ENCODE measurements at places on chromosomes 3 and 15.

DNA sequence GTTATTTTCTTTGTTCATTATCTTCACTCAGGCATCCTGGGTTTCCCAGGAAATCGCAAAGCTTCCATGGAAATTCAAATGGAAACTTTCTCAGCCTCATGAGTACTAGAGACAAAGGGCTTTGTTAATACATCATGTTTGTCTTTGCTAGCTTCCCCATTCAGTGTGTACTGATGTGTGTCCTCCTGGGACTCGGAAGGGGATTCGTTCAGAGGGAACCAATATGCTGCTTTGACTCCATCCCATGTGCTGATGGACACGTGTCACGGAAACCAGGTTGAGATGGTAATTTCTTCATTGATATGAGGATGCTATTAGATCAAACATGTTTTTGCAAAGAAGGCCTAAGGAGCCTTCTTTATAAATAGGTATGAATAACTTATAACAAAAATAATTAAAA is 87.0 kb upstream of the KCNAB1 start:
- no peak for DNase-seq

DNA sequence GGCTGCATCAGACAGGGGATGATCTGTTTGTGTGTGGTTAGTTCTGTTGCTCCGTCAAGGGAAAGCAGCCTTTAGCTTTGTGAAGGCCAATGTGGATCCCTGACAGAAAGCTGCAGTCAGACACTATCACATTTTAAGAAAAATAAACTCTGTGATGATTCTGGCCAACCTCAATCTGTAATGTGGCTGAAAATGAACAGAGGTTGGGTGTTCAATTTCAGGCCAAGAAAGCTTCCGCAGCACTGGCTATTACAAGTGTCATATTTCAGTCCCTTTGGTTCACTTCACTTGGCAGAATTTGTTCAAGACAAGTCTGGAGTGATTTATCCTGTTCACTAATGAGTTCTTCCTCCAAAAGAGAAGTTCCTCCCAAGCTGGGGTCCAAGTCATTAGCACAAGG is 571.8 kb upstream of the IL12A start:
- no peak for DNase-seq

DNA sequence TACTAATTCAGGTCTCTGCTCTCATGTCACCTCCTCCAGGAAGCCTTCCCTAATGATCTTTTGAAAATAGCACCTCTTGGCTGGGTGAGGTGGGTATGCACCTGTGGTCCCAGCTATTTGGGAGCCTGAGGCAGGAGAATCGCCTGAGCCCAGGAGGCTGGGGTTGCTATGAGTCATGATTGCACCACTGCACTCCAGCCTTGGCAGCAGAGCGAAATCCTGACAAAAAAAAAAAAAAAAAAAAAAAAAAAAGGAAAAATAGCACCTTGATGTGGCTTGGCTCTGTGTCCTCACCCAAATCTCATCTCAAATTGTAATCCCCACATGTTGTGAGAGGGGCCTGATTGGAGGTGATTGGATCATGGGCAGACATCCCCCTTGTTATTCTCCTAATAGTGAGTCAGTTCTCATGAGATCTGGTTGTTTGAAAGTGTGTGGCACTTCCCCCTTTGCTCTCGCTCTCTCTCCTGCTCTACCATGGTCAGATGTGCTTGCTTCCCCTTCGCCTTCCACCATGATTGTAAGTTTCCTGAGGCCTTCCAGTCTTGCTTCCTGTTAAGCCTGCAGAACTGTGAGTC is 11.2 kb upstream of the RNU6-1 start:
- no peak for DNase-seq

- no peak for DNase-seq
Observed at GRCh38 chr3:190722181-190722905, 140.2 kb downstream of the GMNC start.

- no peak for DNase-seq
Observed at GRCh38 chr3:71962561-71963240, 177.8 kb upstream of the PROK2 start.

GRCh38 chr3:73137736-73138403 is 76.4 kb downstream of the EBLN2 start:
- no peak for DNase-seq

GRCh38 chr15:93417156-93417555 is 328.1 kb upstream of the RGMA start:
- DNase-seq: no peak

DNA sequence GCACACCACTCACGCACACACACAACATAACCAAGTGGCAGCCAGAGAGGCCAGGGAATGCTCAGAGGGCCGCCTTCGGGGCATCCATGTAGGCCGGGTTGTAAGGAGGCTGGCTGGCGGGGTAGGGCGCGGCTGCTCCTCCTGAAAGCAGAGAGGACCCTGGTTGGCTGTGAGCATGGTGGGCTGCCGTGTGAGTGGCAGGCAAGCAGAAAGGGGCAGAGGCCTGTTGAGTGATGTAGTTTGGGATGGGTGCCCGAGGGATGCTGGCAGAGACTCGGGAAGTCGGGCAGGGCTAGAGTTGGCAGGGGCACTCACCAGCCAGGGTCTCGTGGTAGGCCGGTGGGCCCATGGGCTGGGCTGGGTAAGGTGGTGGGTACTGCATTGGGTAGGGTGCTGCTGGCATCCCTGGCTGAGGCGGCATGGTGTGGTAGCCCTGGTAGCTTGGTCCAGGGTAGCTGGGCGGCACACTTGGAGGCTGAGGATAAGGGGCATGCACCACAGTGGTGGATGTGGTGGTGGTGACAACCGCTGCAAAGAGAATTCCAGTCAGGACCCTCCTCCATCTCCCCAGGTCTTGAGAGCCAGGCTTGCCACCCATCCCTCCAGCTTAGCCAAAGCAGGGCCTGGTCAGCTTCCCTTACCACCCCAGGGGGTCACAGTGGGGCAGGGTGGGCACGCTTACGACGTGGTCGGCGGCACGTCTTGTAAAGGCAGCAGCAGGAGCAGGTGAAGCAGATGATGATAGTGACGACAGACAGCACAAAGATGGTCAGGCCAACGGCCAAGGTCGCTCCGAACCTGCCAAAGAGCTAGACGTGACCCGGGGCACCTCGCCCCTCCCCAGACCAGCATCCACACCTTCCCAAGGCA is 22.7 kb downstream of the ATRIP start:
- no peak for DNase-seq

DNA sequence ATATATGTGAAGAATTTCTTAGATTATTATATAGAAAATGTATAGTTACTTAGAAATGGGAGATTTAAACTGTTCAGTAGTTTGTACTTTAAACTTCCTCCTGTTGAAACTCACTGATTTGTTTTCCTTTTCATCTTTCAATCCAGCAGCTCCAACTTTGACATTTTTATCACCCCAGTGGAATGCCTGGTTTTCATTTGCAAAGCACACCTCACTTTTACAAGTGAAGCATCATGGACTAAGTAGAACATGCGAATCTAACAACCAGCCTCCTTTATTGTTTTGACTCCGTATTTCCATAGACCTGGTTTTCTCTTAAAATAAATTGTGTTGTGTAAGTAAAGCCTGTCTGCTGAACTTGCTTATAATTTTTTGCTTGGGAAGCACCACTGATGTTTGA is 97.8 kb upstream of the ROBO2 start:
- no peak for DNase-seq

- DNase-seq: no peak
Observed at GRCh38 chr3:108296239-108296638, at the start of gene HHLA2. HHLA2 (plus strand) TSS chr3:108296548; CDS start chr3:108351814, 55,266 bp downstream.

GRCh38 chr3:63807961-63808565 is 11.0 kb upstream of the C3orf49 start:
- DNase-seq: no peak

DNA sequence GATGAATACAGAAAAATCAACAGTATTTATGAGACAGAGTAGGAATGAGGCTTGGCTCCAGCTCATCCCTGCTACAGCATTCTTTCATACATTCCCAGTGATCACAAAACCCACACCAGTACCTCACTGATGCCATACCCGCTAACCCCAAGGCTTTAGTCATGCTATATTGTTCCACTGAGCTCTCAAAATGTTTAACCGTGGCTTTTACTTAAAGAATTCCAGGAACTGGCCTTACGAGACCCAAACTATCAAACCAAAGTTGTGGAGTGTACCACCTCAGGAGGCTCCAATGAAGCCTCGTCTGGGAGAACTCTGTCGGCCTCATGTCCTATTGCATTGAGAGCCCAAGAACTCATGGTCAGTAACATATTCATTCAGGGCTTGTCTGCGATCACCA is 278.9 kb downstream of the ULK4 start:
- no peak for DNase-seq

DNA sequence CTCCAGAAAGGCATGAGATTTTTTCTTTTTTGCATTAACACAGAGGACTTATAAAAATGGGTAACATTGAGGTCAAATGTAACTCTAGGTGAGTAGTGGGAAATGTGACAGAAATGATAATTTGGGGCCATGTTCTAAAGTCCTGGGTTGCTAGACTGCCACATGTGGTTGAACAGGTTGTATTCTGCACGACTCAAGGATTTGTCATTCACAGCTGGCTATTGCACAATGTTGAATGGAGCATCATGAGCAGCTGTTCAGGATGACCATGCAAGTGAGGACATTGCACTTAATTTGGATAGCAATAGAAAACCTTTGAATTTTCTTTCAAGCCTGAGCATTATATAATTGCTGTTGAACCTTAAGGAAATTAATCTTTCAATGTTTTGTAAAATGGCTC is 396.6 kb downstream of the NAALADL2 start:
- no peak for DNase-seq

GRCh38 chr3:185175370-185175987 is 22.6 kb upstream of the C3orf70 start:
- DNase-seq: peak; percentile 92

DNA sequence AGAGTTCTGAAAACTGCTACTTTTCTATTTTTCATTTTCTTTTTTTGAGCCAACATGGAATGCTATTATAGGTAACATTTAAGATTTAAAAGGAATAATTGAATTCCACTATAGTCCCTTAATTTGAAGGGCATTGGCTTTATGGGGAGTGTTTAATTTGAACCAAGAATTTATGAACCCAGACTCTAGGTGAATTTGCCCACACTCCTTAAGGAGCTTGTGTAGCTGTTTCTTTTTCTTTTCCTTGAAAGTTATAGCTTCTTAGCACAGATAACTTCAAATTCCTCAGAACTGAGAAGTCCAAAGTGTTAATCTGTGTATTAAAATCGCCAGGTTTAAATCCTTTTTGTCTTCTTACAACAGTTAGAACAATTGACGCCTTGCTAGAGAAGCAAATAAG is 4.7 kb upstream of the MEIS2 start:
- no peak for DNase-seq

- DNase-seq: no peak
Observed at GRCh38 chr3:38059591-38059990, 20.6 kb downstream of the DLEC1 start.

GRCh38 chr15:101093958-101094357 is 157.9 kb downstream of the CHSY1 start:
- DNase-seq: no peak
